Stimulated activated CD4-positive, alpha-beta T cell treated with anti-CD3 and anti-CD28 coated beads, TNF-alpha, amount 100 ng/mL, for 1 hour (primary cell): ENCODE measurements at places on chromosomes 13 and 19.

DNA sequence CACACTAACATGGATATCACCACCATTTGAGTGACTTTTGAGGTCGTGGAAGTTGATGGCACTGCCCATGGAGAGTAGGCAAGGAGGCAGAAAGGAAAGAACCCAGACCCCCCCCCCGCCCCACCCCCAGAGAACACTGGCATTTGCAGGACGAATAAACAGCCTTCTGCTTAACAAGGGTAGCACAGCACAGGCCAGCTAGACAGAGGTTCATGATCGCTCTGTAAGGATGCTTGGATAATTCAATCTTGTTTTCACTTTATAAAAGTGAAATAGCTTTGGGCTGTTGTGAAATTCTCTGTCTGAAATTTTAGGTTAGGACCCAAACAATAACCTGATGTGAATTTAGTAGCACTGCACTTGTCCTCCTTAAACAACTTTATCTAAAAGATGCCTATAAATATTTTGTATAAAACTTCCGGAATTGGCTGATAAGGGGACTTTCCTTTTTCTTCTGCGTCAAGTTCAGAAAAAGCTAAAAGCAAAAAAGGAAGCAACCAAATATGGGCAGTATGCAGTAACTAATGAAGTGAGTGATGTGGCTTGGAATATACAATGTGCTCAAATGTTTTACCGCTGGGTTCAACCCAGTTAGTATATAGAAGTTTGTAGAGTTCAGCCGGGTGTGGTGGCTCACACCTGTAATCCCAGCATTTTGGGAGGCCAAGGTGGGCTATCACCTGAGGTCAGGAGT lies 163.7 kb downstream of the SHISA2 start:
- no peak for DNase-seq

DNA sequence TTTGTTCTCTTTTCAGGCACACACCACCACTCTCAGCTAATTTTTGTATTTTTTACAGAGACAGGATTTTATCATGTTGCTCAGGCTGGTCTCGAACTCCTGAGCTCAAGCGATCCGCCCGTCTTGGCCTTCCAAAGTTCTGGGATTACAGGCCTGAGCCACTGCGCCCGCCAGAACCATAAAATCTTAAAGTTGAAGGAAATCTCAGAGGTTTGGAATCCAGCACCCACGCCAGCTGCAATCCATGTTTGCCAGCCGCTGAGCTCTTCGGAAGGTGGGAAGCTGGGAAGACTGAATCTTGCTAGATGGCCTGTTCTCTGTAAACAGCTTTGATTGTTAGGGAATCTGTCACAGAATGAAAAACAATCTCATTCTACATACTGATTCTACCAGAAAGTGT lies 38.5 kb downstream of the SPATA13 start:
- DNase-seq = no peak

DNA sequence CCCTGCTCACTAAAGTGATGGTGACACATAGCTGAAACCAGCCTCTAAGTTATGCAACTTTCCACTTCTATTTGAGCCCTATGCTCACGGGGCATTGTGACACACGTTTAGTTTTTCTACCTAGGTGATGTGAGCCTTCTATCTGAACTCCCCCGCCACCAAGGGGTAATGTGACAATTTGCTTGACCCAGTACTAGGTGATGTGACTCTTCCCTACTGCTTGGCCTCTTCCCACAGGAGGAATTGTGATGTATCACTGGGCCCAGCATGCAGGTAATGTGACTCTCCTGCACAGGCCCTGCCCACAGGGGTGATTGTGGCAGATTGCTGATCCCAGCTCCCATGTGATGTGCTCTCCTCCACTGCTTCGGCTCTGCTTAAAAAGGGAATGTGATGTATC lies 42.7 kb upstream of the ZNF43 start:
- DNase-seq = no peak

DNA sequence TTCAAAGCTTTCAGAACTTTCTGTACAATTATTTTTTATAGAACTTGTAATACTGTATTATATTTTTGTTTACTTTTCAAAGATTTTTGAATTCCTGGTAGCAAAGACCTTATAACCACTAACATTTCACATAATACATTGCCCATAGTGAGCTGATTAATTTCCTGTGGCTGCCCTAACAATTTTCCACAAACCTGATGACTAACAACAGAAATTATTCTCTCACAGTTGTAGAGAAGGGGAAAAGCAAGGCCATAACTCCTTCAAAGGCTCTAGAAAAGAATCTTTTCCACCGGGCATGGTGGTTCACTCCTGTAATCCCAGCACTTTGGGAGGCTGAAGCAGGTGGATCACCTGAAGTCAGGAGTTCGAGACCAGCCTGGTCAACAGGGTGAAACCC lies 19.1 kb downstream of the KLF12 start:
- DNase-seq = no peak

DNA sequence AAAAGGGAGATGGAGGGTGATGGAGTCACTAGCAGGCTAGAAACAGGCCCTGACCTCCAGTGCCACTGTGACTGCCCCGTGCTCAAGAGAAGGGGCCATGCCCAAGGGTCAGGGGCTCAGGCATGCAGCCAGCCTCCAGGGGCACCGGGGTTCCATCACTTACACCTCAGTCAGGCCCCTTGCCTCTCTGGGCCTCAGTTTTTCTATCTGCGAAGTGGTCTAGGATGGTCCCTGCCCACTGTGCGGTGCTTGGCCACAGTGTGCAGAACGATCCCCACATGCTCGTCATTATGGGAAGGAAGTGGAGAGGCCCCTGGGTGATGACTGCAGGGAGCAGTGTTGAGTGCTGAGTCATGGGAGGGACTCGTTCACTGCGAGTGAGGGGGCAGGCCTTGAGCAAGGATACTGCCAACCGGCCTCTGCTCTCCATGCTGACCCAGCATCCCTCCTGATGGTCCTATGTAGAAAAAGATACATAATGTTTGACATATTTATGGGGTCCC lies 23.1 kb downstream of the TMED1 start:
- DNase-seq = no peak

- DNase-seq = no peak
Observed at GRCh38 chr13:93861818-93862217, 617.7 kb downstream of the DCT start.

DNA sequence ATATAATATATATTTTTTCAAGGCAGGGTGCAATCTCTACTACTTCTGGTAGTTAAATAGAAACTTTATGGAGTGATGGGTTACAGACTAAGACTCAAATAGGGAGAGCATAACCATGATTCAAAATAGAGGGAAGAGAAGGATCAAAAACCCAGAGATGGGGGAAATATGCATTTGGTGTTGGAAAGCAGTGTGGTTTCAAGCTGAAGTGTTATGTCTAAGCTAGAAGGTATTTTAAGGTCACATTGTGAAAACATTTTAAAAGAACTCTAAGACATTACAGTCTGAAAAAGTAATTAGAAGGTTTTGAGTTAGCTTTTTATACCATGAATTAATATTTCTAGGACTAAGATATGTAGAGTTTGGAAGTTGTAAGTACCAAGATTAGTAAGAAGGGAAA lies 2741.4 kb downstream of the PCDH9 start:
- no peak for DNase-seq

- DNase-seq = no peak
Observed at GRCh38 chr13:67855741-67856238, 625.7 kb upstream of the PCDH9 start.

DNA sequence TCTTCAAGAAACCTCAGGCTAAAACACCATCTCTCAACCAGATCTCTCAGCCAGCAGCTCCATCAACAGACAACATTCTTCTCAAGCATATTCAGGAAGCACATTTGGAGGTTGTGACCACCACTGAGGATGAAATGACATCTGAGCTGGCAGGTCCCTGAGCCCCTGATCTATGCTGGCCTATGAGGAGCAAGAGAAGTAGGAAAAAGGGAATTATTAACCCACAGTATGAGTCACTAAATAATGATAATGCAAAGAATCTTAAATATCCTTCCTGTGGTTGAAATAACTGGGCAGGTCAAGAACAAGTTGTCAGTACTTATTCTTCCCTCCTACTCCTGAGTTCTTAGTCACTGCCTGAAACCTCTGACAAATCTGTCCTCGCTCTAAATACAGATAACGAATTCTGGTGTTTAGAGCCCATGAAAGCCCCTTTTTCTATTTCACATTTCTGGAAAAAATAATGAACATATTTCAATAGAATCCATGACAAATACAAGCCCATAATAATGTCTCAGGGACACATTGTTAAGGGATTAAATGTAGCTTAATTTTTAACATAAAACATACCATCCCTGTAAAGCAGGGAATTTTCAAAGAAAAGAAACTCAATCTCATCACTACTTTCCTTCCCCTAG lies 225.8 kb upstream of the IRS2 start:
- no peak for DNase-seq

DNA sequence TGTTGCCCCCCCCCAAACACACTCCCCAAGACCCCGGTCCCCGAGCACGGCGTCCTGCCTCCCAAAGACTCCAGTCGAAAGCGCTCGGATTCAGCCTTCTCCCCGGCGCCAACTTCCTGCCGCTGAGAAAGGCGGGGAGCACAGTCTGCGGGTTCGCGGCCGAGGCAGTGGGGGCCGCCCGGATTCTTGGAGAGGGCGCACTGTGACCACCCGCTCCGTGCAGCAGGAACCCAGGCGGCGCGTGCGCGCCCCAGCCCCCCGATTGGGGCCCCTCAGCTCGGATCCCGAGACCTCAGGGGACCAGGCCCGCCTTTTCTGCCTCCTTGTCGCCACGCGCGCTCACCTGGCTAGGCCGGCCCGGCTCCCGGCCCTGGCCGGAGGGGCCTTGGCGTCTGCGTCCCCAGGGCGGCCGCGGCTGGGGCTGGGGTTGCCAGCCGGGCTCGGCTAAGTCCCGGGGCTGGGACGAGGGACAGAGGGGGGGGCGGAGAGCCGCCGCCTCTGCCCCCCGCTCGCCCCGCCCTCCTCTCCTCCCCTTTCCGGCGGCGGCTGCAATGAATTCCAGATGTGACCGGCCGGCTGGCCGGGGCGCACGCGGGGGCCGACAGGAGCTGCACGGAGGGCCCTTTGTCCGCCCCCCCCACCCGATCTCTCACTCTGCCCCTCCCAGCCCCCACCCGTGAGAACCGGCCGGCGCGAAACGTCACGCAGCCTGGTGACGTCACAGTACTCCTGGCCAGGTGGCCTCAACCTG lies at the start of gene S1PR2:
TSS of gene S1PR2 (minus strand) at position 471 of the 751 bp plus-strand sequence. CDS start 6,426 bp downstream, outside the sequence.
- DNase-seq = peak; percentile 31

DNA sequence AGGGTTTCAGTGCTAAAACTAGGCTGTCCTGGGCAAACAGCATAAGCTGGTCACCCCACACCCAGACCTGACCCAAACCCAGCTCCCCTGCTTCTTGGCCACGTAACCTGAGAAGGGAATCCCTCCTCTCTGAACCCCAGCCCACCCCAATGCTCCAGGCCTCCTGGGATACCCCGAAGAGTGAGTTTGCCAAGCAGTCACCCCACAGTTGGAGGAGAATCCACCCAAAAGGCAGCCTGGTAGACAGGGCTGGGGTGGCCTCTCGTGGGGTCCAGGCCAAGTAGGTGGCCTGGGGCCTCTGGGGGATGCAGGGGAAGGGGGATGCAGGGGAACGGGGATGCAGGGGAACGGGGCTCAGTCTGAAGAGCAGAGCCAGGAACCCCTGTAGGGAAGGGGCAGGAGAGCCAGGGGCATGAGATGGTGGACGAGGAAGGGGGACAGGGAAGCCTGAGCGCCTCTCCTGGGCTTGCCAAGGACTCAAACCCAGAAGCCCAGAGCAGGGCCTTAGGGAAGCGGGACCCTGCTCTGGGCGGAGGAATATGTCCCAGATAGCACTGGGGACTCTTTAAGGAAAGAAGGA lies 2.8 kb downstream of the PPP1R12C start:
- DNase-seq = no peak

- no peak for DNase-seq
Observed at GRCh38 chr19:55308281-55308680, 16.9 kb downstream of the TMEM150B start.

DNA sequence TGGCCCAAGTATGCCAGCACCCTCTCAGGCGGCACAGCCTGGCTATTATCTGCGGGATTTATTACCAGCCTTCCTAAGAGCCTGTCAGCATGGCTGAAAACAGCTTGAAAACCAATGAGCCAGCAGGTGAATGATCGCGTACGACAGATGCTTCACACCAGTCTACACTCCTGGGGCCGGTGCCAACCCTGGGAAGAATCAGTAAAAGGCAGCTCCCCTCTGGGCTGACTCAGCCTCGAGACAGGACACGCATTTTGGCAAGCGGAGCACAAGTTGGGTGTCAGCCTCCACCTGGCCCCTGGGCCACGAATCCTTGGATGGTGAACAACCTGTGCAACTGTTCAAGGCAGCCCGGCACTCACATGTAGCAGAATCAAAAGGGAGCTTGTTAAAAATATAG lies 15.6 kb downstream of the EMP3 start:
- no peak for DNase-seq

DNA sequence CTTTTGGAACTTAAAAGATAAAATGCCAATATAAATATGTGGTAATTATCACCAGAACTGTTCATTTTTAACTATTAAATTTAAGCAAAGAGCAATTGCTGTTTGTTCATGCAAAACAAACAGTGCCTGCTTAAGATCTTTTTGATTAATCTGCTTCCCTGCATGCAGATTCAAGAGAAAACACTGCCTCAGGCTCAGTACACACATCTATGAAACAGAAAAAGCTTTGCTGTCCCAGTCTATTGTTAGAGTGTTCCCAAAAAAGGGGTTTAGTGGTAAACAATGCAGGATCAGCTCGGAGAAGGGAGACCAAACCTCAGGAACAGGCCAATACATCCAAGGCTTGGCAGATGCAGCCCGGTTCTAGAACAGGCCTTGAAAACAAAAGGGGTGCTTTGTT lies 49.3 kb upstream of the TDRD3 start:
- DNase-seq = no peak

- DNase-seq = no peak
Observed at GRCh38 chr13:74755065-74755464, 620.9 kb upstream of the KLF12 start.

DNA sequence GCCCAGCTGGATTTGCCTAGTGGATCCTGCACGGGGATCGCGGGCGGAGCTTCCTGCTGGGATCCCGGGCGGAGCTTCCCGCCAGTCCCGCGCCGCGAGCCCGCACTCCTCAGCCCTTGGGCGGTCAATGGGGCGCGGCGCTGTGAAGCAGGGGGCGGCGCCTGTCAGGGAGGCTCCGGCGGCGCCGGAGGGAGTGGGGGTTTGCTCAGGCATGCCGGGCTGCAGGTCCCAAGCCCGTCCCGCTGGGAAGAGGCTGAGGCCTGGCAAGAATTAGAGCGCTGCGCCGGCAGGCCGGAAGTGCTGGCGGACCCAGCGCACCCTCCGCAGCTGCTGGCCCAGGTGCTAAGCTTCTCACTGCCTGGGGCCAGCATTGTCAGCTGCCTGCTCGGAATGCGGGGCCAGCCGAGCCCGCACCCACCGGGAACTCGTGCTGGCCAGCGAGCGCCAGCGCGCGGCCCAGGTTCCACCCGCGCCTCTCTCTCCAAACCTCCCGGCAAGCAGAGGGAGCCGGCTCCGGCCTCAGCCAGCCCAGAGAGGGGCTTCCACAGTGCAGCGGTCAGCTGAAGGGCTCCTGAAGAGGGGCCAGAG lies 119.6 kb downstream of the PRR20E start:
- DNase-seq = no peak
